ENCODE measurements at places on chromosomes 12 and 14.

- no peak for DNase-seq
Measured at GRCh38 chr12:55654511-55655214, 18.0 kb downstream of the OR10P1 start.

GRCh38 chr12:97109441-97109840 lies 202.4 kb downstream of the NEDD1 start:
- no peak for DNase-seq

DNA sequence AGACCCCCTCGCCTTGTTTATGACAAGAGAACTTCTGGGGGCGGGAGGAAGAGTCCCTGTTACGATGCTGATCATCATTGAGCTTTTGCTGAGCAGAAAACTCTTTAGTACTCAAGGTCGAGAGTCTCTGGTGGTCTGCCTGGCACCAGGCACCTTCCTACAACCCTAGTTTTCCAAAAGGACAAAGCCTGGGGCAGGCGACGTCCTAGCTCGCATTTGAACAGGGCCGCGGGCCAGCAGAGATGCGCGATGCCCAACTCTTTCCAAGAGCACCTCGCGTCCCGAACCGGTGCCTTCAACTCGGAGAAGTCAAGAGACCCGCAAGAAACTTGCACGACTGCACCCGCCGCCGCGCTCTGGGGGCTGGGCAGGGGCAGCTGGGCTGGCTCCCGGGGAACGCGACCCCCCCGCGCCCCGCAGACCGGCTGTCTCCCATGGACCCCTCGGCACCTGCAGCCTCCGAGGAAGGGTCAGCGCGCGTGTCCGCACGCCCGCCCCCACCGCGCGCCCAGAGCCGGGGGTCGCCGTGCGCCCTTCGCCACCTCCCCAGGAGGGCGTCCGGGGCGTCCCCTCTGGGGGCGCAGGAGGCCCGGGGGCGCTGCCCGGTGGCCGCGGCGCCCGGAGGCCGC lies 377 bp upstream of the BCL7A start:
- no peak for DNase-seq

- no peak for DNase-seq
Measured at GRCh38 chr14:70392676-70393075, 24.2 kb downstream of the SYNJ2BP start.

- no peak for DNase-seq
Measured at GRCh38 chr12:99137124-99137855, 492.2 kb downstream of the APAF1 start.

DNA sequence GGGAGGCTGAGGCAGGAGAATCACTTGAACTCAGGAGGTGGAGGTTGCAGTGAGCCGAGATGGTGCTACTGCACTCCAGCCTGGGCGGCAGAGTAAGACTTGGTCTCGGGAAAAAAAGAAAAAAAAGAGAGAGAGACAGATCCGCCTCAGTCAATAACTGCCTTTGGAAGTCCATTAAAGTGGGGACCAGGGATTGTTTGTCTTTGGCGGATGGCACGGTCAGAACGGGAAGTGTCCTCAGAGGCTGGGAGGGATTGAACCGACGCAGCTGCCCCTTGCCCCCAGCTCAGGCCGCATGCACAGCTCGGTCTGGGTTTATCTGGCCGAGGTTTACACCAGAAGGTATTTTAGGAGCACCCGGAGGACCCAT lies 54.4 kb downstream of the TESC start:
- DNase-seq = no peak

- DNase-seq = no peak
Measured at GRCh38 chr14:72380456-72380855, 448.2 kb downstream of the RGS6 start.

DNA sequence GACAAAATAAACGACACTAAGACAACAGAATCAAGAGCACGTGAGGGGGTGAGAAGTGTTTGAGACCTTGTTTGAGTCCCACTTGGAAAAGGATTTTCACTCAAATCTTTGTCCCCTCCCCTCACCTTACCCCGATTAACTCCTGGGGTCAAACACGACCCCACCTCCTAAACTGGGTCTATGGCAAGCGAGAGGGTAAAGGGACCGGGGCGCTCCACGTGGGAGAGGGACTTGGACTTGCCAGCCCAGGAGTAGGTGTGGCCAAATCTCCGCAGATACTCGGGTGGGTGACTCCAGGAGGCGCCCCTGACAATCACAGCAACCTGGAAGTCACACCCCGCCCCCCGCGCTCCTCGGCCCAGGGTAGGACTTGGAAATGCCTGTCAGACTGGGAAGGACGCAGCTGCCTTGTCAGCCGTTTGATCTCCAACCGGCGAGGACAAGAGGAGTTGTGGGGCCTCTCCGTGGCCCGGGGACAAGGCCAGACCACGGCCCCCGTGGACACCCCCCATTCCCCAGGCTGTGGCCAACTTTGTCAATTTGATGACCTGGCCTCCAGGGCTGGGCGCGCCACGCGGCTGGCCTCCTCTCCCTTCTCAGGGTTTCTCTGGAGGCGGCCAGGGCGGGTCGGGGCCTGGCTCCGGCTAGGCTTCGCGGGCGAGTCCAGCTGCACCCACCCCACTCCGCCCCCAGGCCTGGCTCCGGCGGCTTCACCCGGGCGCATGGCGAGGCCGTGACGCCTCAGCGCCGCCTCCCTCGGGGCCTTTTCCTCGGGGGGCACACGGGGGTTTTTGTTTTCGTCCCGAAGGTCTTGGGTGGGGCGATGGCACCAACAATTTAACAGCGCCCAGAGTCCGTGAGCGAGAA lies 1.1 kb upstream of the BCL11B start:
- DNase-seq = no peak

GRCh38 chr14:61090432-61091216 lies 109.6 kb downstream of the SLC38A6 start:
- DNase-seq = no peak

- DNase-seq = no peak
Measured at GRCh38 chr12:3805077-3805476, 52.2 kb upstream of the CRACR2A start.

- DNase-seq = no peak
Measured at GRCh38 chr14:75430526-75430925, 2.7 kb downstream of the JDP2 start.

DNA sequence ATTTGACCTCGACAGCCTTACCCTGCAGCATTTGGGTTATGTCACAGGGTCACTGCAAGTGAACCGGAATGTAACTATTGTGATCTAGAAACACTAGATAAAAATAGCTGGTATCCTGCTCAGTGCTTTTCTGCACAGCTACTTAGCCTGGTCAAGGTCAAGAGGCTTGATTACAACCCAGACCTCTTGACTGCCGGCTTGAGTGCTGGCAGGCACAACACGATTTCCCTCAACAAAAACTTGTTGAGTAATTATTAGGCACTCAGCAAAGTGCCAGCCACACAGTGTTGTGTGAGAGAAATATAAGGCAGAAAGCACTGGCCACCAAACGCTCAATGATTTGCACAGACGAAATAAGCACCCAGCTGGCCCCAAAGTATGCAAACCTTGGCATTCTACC lies 156.7 kb downstream of the NUAK1 start:
- DNase-seq = no peak

DNA sequence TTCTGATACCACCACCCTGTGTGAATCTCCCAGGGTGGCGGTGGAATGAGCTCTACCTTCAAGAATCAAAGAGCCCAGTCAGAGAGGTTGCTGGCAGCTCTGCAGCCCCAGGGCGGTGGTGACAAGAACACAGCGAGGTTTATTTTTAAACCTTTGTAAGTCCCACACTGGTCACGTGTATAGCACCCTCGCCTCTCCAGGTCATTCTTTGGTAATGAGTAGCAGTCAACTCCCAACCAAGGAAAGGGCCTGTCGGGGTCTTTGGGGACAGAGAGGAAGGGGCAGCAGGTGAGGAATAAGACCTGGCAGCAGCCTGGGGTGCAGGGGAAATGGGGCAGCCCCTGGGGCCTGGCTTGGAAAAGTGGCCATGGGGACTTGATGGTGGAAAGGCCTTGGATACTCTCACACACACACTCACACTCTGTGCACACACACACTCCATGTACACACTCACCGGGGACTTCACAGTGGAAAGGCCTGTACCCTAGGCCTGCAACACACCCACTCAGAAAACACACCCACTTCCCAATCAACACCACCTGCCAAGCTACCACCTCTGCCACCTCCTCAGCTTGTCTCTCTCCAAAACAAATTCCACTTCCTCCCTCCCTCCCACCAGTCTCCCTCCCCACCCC lies 178.6 kb downstream of the DPF3 start:
- no peak for DNase-seq

DNA sequence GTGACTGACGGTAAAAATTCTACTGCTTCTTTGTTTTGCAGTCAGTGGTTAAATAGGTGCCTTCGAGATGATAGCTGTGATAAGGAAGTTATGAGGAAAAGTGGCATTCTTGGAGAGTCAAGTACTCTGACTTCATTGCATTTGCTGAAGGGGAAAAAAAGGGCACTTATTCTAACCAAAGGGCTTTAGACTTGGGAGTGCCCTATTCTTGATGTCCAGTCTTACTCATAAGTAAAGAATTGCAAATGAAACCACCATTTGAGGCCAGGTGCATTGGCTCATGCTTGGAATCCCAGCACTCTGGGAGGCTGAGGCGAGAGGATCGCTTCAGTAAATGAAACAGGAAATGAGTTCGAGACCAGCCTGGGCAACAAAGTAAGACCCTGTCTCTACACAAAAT lies 40.3 kb downstream of the BRAP start:
- no peak for DNase-seq

DNA sequence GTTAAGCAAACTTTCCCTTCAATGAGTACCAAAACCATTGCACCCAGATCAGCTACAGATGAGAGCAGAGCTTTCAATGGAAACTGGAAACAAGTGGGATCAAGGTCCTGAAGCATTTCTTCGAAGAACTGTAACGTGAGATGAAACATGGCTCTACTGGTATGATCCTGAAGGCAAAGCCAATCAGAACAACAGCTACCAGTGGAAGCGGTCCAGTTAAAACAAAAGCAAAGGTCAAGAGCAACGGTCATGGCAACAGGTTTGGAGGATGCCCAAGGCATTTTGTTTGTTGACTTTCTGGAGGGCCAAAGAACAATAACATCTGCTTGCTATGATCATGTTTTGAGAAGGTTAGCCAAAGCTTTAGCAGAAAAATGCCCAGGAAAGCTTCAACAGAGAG lies 137.9 kb upstream of the CPSF6 start:
- DNase-seq = no peak

DNA sequence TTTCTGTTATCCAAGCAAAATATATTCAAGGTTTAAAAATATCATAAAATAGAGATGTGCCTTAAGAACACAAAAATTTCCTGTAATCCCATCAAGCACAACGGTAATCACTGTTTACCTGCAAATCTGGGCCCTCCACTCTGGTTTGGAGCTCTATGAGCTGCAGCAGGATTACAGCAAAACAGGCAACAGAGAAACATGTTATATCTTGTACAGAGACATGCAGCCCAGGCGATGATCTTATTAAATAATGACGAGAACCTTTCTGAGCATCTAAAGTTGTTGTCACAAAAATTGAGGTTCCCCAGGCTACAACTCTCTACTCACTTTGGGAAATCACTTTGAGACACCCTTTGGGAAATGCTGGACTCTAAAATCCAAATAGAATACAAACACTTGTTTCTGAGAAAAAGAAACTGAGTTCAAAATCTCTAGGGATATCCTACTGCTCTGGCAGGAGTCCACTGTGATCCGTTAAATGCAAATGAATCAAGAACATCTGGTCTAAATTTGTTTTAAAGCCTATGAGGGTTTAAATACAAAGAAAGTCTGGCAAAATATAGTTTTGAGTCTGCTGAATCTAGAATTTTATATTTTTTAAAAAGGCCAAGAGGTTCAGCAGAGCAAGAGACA lies 36.3 kb downstream of the STON2 start:
- DNase-seq = no peak

GRCh38 chr12:64840119-64840518 lies 15.7 kb downstream of the TBC1D30 start:
- DNase-seq = no peak
